Upper lobe of left lung (tissue), 6 donors: ENCODE measurements at places on chromosomes 1 and 21. TPM values are rescaled to one million over a fixed set of nuclear protein-coding genes. Genes with fewer than 3 reads are reported as not detected.

Gene RBBP5
- 16.3 TPM for total RNA-seq

Gene KLHDC7A
- total RNA-seq = 1.2 TPM

Gene SYDE2
- 23.3 TPM for total RNA-seq

Gene CRB1
- 0.11 TPM for total RNA-seq

Gene CBR3
- total RNA-seq = 7.5 TPM

Gene NRIP1
- 40.9 TPM for total RNA-seq

Gene SEC16B
- total RNA-seq = 1.3 TPM

Gene TNFRSF14
- 239 TPM for total RNA-seq

Gene NHLH1
- 1.0 TPM for total RNA-seq

- DNase-seq = no peak
These were observed 32.5 kb downstream of the PKNOX1 start for GRCh38 chr21:43006874-43007208.

GRCh38 chr1:47568763-47569162, 130.9 kb downstream of the FOXD2 start:
- DNase-seq = no peak

GRCh38 chr1:176957603-176958002, 206.9 kb downstream of the ASTN1 start:
- DNase-seq = no peak

DNA sequence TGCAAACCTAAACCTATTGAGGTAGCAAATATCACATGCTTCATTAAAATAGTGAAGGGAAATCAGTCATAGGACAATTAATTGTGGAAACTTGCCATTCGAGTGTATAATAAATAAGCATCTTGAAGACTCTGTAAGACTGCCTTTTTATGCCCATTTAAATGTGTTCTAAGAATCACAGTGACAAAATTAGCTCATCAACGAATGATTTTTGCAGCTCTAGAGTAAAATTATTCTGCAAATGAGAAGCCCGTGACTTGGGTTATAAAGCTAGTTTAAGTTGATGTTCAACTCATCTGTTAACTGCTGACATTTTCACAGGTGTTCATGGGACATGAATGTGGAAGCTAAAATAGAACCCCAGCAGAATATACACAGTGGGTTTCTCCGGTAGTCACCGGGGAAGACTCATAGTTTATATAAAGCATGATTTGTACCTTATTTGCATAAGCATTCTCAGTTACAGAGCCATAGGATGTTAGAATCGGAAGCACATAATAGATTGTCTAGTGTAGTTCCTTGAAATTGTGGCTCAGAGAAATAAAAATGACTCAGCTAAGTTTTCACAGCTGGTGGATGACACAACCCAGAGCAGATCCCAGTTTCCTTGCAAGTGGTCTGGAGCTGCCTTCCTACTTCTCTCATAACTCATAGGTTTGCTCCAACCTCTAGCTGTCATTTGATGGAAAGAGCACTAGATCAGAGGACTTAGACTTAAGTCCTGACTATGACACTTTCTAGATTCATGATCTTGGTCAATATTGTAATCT, 107.3 kb downstream of the UCHL5 start:
- DNase-seq = peak; percentile 38

GRCh38 chr1:167767761-167768160, 46.0 kb downstream of the MPZL1 start:
- DNase-seq = no peak

DNA sequence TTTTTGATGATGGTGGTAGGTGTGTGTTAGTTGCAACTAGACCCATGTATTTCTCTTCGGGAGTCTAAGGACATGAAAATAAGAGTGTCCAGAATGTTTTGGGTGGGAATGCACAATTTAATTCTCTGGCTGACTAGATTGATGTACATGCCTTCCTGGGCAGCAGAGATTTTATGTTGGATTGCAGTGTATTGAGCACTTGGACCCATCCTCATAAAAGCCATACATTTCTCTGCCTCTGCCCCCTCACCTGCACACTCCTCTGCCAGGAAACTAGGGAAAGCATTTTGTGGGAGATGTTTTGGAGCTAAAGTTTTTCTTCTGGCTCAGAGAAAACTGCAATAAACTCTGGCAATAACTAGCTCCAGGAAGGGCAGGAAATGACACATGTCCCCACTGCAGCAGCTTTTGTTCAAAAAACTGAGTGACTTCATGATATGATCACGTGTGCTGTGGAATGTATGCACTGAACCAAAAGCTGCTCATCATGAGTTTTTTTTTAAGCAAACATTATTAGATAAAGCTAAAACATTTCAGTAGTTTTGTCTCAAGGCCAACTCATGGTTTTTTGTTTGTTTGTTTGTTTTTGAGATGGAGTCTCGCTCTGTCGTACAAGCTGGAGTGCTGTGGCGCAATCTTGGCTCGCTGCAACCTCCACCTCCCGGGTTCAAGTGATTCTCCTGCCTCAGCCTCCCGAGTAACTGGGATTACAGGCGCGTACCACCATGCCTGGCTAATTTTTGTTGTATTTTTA, 17.6 kb downstream of the RIT1 start:
- DNase-seq = no peak

DNA sequence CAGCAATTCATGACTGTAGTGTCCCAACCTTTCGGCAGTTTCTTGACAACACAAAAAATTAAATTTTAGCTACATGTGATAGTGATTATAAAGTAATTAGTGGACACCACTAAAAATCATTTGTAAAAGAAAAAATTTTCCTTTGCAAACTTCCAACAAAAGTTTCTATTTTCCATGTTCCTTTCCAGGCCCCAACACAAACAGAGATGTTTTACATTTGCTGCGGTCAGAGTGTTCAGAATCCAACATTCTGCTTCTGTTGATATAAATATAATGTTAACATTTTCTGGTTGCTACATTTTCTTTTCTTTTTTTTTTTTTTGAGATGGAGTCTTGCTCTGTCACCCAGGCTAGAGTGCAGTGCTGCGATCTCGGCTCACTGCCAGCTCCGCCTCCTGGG, 54.9 kb upstream of the WLS start:
- no peak for DNase-seq

- DNase-seq = no peak
These were observed 5.8 kb downstream of the OLIG1 start for GRCh38 chr21:33075596-33076195.

DNA sequence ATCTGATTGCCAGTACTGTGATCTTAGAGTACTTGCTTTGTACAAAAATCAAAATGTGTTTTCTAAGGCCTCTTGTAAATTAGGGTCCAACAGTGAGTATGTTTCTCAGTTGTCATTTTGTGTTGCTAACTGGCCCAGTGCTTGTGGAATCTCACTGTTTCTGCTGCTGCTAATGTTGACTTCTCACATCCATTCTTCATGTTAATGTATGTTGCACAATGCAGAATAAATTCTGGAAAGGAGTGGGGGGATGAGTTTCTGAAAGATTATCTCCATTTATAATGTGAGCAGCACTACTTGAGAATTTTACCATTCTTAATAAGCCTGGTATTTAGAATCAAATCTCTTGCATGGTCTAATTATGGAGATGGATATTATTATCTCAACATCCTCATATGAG, 57.9 kb downstream of the CACHD1 start:
- DNase-seq = no peak

DNA sequence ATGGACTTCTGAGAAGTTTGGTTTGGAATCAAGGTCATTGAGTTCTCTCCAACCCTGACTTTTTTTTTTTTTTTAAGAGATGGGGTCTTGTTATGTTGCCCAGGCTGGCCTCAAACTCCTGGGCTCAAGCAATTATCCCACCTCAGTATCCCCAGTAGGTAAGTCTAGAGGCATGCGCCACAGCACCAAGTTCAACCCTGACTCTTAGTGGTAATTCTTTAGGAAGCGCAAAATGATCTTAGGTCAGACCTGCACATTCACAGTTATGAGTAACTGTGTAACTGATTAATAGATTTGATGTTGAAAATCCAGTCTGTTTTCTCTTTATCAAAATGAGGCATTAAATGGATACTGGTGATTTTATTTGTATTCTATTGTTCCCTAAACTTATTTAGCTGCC, 95.9 kb downstream of the GREM2 start:
- DNase-seq = no peak

DNA sequence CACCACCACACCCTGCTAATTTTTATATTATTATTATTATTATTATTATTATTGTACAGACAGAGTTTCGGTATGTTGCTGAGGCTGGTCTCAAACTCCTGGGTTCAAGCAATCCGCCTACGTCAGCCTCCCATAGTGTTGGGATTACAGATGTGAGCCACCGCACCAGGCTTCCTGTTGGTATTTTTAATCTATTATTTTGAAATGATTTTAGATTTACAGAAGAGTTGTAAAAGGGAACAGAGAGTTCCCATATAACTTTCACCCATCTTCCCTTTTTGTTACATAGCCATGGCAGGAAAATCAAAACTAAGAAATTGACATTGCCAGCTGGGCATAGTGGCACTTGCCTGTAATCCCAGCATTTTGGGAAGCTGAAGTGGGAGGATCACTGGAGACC, 42.9 kb upstream of the CITED4 start:
- DNase-seq = no peak

- no peak for DNase-seq
These were observed 37.2 kb upstream of the ETS2 start for GRCh38 chr21:38768471-38769063.

- no peak for DNase-seq
These were observed 15.5 kb upstream of the DISC1 start for GRCh38 chr1:231611111-231611510.

DNA sequence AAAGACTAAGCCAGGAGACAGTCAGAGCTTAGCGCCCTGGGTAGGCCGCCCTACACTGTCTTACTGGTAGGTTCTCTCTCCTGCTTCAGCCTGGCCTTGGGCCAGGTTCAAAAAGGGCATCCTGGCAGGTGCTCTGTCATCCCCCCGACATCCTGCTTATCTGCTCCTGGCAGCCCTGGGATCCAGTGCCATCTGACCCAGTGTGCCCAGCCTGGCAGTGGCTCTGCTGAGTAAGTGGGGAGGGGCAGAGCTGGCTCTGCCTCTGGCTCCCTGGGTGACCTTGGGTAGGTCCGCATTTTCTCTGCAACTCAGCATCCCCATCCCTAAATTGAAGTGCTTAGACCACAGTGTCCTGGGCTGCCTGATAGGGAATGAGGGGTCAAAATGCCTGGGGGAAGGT, 549.9 kb downstream of the PTPRU start:
- no peak for DNase-seq

DNA sequence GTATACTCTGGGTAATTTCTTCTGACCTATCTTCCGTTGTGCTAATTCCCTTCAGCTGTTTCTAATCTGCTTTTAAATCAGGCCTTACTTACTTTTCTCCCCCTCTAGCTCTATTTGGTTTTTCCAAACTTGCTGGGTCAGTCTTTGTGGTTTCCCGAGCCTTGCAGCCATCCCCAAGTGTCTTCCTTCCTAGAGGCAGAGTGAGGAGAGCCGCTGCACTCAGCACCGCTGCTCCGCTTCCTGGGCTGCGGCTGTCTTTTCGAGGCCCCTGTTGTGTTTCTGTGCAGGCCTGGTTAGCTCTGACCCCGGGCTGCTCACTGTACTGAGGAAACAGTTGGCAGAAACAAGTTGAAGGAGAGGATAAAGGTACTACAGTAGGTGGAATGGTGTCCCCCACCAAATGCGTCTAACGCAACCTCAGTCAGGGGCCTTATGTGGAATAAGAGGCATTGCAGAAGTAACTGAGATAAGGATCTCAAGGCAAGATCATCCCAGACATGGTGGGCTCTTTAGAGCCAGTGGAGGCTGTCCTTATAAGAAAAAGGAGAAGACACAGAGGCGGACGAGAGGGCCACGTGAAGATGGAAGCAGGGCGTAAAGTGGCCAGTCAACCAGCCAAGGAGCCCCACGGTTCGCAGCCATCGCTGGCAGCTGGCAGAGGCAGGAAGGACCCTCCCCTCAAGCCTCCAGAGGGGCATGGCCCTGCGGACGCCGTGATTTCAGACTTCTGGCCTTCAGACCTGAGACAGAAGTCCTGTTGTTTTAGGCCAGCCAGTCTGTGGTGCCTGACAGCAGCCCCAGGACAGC, 10.5 kb downstream of the WNT9A start:
- no peak for DNase-seq

GRCh38 chr1:112995890-112996289, 39.9 kb upstream of the SLC16A1 start:
- DNase-seq = no peak

DNA sequence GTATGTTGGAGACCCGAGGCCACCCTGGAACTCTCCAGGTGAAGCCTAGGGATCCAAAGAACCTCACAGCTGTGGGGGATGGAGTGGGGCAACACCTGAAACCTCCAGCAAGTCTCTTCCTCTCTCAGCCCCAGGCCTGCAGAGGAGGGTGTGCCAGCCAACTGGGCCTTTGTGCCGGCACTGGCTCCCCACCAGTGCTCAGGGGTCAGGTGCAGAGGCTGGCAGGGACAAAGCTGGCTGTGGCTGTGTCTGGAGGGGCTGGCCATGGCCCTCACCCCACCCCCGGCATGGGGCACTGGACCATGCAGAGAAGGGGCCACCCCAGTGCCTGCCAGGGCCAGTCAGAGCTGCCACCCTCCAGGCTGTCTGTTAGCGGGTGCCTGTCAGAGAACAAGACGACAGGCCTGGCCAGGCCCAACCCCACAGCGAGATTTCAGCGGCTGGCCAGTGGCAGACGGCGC, 3.9 kb downstream of the COL18A1 start:
- DNase-seq = no peak

GRCh38 chr1:52127181-52128180, 14.4 kb upstream of the ZFYVE9 start:
- peak; percentile 24 for DNase-seq
